ENCODE measurements at places on chromosomes 16 and 17. TPM values are rescaled to one million over a fixed set of nuclear protein-coding genes. Genes with fewer than 3 reads are reported as not detected.

DNA sequence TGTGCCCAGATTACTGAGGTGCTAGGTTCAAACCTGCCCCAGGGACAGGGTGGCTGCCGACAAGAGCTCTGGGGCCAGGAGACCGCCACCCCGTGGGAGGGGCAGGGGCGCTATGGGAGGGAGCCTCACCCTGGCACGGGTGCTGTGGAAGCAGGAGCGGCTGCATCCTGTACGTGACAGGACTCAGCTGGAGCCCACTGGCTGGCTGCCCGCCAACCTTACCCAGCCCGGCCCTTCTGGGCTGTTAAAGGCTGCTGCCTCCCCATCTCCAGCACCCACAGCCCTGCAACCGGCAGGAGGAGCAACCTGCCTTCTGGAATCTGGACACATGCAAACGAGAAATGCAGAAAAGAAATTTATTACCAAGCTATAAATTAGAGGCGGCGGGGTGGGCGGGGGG is 11.2 kb downstream of the PAM16 start:
- peak overlapping the region; percentile 66 for H3K27ac ChIP-seq
- no peak overlapping the region for H3K4me3 ChIP-seq
- no peaks in the 10 kb centered on the region for H3K4me1 ChIP-seq
- no peak for DNase-seq
- no peaks in the 10 kb centered on the region for H3K36me3 ChIP-seq
- no peaks in the 10 kb centered on the region for H3K27me3 ChIP-seq

CYB5D1 gene
- 8.4 TPM for total RNA-seq

GRCh38 chr17:45759761-45760160 is 24.4 kb upstream of the CRHR1 start:
- no peaks in the 10 kb centered on the region for H3K4me1 ChIP-seq
- H3K27me3 ChIP-seq = no peaks in the 10 kb centered on the region
- H3K27ac ChIP-seq = no peak overlapping the region
- H3K4me3 ChIP-seq = no peak overlapping the region
- no peaks in the 10 kb centered on the region for H3K36me3 ChIP-seq

CACNG5 gene
- 3.3 TPM for total RNA-seq

- no peak overlapping the region for H3K4me3 ChIP-seq
- 0 out of 2 replicates have a peak overlapping the region, but pooled peaks have one; percentile 9 for H3K27ac ChIP-seq
- H3K36me3 ChIP-seq = no peaks in the 10 kb centered on the region
- peak; percentile 44 for DNase-seq
- no peaks in the 10 kb centered on the region for H3K27me3 ChIP-seq
These were observed 66.8 kb downstream of the PIPOX start for GRCh38 chr17:29109477-29110371.

DNA sequence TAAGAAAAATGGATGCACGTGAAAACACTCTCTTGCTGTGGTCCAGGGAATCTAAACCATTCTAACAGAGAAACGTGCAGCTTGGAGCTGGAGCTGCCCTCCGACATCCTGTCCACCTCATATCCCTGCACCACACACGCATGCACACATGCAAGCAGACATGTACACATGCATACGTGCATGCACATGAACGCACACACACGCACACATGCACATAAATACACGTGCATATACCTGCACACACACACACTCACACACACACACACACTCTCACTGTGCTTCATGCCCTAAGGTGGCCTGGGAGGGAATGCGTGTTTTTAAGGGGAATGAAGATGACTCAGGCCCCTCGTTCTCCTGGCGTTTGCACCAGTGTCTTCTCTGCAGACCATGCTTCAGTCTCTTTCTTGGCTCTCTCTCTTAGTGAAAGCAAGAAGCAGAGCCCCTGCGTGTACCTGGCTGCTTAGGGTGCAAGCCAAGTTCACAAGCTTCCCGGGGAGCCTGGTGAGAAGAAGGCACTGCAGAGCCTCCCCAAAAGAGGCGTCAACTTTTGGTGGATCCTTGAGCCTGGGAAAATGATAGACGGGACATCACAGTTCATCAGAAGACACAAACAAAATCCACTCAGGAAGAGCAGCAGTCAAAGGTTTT is 72.8 kb downstream of the GOSR1 start:
- no peak overlapping the region for H3K4me3 ChIP-seq
- DNase-seq = no peak
- H3K36me3 ChIP-seq = no peaks in the 10 kb centered on the region
- no peaks in the 10 kb centered on the region for H3K27me3 ChIP-seq

DNA sequence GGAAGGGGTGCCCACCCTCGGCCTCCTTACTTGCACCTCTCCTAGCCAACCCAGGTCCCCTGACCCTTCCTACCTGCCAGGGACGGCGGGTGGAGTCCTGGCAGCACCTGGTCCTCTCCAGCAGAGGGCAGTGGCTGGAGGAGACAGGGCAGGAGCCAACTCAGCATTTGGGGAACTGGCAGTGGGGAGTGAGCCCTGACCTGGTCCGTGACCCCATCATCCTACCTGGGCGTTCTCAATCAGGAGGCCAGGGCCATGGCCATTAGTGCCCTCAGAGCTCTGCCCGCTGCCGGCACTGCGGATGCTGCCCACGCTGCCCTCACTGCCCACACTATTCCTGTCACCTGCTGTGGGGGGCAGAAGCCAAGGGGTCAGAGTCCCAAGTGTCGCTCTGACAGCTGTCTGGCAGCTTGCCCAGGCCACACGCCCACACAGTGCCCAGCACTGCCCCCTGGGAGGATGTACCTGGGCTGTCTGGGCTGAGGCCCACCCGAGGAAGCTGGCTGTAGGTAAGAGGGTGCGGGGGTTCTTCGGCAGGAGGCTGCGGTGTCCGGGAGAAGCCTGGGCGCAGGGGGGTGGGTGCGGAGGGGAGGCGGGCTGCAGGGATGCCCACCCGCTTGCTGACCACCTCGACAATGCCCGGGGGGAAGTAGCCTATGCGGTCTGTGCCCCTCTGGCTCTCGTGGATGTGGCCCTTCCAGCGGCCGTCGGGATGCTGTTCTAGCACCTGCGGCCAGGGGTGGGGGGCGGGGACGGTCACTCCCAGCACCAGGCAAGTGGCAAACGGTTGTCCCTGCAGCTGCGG is 10.8 kb downstream of the CASKIN2 start:
- H3K4me1 ChIP-seq = no peaks in the 10 kb centered on the region
- H3K27ac ChIP-seq = no peak overlapping the region
- no peaks in the 10 kb centered on the region for H3K27me3 ChIP-seq
- DNase-seq = peak; percentile 81
- H3K36me3 ChIP-seq = no peaks in the 10 kb centered on the region

Data from GM23338 (cell line).